ENCODE measurements at places on chromosomes 7 and 10.

DNA sequence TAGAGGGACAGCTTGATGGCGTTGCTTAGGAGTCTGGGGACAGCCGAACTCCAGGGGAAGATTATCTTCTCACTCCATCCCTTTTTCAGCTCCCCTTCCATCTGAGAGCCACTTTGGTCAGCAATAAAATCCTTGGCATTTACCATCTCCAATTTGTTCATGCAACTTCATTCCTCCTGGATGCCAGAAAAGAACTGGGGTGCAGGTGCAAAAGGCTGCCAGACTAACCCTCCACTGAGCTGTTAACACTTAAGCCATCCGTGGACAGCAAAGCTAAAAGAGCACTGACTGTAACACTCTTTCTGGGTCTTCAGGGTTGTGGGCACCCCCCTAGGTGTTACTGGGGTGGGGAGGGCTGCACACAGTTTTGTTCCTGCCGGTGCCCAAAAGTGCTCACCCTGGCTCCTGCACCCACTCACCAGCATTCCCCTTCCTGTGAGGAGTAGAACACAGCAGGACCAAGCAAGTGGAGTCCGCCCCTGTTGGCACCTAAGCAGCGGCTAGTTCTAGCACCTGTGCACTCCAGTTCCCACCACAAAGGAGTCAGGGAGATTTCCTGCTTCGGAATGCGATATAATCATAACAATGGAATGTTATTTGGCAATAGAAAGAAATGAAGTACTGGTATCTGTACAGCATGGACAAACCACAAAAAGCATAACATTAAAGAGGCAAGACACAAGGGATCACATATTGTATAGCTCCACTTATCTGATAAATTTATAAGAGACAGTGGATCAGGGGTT is 95.1 kb downstream of the NPY start:
- no peak for DNase-seq

DNA sequence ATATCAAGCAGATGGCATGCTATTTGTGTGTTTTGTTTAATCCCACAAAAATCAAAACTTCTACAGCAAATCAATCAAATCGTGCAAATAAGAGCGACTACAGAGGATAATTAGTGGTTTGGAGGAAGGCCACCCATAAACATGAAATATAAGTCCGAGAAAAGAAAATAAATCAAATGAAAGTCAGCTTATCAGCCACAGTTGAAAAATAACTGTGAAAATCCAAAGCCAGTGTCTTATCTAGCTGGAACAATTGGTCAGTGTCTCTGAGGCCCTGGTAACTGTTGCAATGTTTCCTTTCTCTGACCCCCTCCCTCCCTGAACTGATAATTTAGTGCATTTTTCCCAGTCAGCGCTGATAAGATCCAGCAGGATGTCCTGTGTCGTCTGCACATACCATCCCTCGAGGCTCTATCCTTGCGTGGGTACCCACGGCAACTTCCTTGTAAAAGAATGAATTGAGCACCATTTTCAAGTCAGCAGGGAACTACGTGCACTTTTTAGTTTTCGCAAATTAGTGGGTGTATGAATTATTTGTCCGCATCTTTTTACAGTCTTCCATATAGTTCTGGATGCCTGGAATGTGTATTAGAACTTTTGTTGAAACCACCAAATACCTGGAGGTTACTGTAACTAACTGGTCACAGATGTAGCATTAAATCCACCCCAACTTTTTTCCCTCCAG is 10.8 kb upstream of the JCAD start:
- DNase-seq, result peak; percentile 40

DNA sequence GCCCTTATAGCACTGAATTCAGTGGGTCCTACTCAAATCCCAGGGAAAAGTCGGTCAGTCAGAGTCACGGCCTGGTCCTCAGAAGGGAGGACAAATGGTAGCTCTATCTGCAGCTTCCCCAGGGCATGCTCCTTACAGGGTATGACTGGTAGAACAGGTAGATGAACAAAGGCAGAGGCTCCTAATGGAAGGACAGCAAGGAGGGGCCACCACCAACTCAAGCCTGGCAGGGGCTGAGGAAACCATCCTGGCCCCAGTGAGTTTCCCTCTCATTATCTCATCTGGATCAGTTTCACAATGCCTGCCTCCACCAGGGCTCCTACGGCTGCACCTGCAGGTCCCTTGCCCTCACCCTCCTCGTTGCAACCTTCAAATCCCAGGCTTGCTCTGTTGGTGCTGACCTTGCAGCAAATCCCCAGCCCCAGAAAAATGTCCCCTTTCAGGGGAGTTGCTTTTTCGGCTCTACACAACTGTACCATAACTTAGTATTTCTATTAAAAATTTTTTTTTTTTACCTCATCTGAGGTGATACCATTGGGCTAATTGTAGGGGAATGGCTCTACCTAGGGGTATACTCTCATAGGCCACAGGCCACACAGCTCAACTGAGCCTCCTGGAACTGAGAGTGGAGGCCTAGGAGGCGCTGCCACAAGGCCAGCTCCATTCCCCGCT is 2.4 kb upstream of the MYO1G start:
- DNase-seq, result no peak

DNA sequence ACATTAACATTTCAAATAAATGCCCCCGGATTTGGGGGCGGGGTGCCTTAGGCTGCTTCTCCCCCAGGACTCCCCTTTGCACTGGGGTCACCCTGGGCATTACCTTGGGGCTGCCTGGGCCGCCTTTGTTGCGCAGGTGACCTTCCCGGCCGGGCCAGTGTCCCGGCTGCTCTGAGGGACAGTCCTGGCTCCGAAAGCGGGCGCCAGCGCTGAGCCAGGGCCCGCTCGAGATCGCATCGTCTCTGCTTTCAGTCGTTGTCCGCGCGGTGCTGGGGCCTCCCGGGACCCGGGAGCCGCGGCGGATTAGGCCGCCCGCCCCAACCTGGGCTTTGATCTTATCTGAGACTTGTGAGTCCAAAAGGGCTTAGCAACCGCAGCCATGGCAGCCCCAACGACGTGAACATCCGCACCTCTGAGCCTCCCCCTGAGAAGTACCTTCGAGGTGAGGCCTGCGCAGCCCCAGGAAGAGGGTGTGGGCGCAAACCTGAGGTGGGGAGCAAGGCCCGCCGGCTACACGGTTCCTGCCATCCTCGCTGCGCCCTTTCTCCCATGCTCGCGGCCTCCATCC is 14.8 kb upstream of the WAPL start:
- DNase-seq, result no peak

GRCh38 chr7:153413199-153413539 is 639.0 kb upstream of the DPP6 start:
- DNase-seq, result no peak

GRCh38 chr7:55020466-55020871 is 1.7 kb downstream of the EGFR start:
- DNase-seq, result no peak

GRCh38 chr7:92634205-92634604 is 44.0 kb upstream of the FAM133B start:
- DNase-seq, result peak; percentile 13

- DNase-seq, result no peak
Measured at GRCh38 chr7:100132126-100132525, 5.4 kb downstream of the MBLAC1 start.

DNA sequence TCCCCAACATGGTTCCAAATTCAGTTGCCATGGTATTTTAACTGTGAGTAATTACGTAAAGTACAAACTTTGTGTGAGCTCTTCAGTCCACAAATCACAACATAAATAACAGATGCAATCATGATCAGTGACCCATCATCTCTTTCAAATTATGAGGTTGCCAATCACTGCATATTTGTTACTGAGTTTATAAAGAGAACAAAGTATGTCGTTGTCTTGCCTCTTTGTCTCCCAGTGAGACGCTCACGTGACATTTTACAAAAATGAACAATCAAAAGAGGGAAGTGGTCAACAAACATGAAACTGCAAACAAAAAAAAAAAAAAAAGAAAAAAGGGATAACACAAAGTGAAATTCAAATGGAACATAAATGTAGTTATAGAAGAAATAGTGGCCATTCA is 122.7 kb upstream of the PDSS1 start:
- no peak for DNase-seq

DNA sequence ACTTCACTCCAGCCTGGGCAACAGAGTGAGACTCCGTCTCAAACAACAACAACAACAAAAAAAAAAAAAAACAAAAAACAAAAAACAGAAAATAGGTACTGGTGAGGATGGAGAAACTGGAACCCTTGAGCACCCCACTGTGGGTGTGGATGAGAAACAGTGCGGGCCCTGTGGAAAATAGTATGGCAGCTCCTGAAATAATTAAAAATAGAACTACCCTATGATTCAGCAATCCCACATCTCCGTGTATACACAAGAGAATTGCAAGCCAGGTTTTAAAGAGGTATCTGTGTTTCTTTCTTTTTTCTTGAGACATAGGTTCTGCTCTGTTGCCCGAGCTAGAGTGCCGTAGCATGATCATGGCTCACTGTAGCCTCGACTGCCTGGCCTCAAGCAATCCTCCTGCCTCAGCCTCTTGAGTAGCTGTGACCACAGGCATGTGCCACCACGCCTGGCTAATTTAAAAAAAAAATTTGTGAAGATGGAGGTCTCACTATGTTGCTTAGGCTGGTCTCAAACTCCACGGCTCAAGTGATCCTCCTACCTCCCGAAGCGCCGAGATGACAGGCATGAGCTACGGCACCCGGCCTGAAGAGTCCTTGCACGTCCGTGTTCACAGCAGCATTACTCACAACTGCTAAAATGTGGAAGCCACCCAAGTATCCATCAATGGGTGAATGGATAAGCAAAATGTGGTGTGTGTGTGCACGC is 39.5 kb downstream of the EBF3 start:
- no peak for DNase-seq

DNA sequence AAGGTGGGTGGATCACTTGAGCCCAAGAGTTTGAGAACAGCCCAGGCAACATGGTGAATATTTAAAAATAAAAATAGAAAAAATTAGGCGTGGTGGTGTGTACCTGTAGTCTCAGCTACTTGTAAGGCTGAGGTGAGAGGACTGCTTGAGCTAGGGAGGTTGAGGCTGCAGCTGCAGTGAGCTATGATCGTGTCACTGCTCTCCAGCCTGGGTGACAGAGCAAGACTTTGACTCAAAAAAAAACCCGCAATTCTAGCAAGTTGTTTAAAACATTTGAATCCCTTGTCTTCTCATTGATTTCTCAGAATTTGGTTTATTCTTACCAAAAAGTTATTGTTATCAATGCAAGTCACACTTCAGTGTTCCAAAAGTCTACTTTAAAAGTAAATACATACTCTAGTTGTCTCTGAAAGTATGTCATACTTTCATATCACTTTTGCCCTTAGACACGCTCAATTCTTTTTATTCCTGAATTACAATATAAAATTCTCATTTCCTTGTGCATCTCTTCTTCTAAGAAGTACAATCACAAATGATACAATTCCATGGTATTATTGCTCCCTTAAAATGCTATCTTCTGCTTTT is 6.3 kb downstream of the EPC1 start:
- DNase-seq, result no peak

DNA sequence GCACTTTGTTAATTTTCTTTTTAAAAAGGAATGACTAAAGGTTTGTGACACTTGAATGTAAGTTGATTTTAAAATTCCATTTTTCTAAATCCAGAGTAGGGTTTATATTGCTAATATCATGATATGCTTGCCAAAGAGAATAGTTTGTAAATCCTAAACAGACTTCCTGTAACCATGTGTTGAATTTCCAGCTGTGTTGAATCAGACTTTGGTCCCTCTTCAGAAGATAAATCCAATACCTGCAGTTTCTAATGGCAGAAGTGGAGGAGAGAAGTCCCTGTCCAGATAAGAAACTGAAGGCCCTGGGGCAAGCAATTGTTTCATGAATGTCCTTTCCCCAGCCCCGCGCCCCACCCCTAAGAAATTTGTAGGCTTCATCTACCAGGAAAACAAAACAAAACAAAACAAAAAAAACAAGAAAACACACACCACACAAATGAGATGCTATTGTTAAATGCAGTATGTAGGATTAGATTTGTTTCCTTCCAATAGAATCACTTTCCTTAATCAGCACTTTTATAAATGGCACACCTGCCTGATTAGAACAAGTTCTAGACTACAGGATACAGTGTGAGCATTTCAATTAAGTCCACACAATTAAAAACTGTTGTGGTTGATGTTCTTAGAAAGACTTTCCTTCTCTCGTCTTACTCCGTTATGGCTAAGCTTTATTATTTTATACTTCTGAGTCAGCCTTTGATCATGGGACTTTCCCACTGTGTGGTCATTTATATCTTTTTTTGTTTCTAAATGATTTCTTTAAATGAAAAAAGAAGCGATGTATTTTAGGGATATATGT is 122.8 kb downstream of the KAT6B start:
- no peak for DNase-seq

DNA sequence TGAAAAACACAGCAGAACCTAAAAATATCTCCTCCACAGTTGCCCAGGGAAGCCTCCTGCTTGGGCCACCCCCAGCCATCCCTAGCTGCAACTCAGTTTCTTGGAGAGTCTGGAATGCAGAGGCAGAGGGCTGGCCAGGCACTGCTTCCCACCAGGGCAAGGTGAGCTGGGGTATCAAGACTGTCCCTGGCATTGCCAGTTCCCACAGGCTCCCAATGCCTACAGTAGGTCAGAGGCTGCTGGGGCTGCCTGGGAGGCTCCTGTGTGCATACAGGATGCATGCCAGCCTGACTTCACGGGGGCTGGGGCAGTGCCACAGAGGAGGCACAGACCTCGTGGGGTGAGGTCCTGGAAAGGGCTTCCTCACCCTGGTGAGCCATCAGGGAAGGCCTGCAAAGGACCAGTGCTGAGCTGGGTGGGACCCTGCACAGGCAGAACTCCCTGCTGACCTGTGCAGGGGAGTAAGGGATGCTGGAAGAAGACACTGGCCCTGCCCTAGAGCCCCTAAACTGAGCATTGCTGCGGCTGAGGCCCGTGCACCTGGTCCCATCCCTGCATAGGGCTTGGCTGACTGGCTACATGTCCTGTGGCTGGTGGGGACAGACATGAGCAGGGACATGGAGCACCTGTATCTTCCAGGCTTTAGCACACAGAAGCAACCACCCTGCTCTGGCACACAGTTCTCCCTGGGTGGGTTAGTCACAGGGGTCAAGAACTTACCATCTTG is 121.9 kb upstream of the RET start:
- DNase-seq, result no peak

GRCh38 chr7:26187380-26188205 is 13.0 kb downstream of the HNRNPA2B1 start:
- DNase-seq, result peak; percentile 60

GRCh38 chr7:33769930-33770329 is 135.4 kb upstream of the BMPER start:
- DNase-seq, result no peak

- no peak for DNase-seq
Measured at GRCh38 chr7:983616-984071, 663 bp downstream of the CYP2W1 start.

GRCh38 chr7:137328373-137329120 is 15.0 kb downstream of the PTN start:
- no peak for DNase-seq

GRCh38 chr7:54397836-54398612 is 144.2 kb upstream of the VSTM2A start:
- no peak for DNase-seq

GRCh38 chr7:38686888-38687287 is 55.7 kb upstream of the AMPH start:
- no peak for DNase-seq

DNA sequence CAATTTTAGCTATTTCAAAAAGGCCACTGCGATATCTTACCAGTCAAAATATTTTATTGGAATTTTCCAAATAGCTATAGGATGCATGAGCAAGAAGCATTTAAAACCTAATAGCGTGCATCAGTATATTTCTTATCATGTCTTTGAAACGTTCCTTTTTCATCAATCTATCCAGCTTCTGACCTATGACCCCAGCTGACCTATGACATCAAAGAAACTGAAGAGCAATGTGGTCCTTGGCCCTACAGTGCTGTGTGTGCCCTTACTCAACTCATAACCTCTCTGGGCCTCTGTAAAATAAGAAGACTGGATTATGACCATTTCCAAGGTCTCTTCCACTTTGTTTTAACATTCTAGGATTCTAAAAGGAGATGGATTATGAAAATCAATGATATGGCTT is 118.2 kb downstream of the ZNF22 start:
- DNase-seq, result no peak

Measured in K562 (cell line).